CD4-positive, alpha-beta T cell (primary cell): ENCODE measurements at places on chromosomes 3 and 15.

- DNase-seq, result no peak
These were observed 28.1 kb downstream of the ERICH6 start for GRCh38 chr3:150675587-150675986.

DNA sequence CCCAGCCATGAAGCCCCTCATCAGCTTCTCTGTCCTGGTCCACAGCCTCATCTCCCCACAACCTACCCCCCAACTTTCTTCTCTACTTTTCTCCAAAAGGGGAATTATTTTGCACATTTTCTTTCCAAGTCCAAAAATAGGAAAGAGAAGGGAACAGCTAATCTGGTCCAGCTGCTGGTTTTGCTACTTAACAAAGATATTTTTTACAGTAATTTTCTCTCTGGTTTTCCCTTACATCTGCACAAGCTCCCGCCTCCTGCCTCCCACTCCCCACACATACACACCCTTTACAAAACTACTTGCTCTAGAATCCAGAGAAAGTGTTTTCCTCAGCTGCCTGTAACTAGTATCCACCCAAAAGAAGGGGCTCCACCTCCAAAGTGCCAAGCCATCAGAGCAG lies 177.2 kb downstream of the POLR2M start:
- DNase-seq, result no peak

DNA sequence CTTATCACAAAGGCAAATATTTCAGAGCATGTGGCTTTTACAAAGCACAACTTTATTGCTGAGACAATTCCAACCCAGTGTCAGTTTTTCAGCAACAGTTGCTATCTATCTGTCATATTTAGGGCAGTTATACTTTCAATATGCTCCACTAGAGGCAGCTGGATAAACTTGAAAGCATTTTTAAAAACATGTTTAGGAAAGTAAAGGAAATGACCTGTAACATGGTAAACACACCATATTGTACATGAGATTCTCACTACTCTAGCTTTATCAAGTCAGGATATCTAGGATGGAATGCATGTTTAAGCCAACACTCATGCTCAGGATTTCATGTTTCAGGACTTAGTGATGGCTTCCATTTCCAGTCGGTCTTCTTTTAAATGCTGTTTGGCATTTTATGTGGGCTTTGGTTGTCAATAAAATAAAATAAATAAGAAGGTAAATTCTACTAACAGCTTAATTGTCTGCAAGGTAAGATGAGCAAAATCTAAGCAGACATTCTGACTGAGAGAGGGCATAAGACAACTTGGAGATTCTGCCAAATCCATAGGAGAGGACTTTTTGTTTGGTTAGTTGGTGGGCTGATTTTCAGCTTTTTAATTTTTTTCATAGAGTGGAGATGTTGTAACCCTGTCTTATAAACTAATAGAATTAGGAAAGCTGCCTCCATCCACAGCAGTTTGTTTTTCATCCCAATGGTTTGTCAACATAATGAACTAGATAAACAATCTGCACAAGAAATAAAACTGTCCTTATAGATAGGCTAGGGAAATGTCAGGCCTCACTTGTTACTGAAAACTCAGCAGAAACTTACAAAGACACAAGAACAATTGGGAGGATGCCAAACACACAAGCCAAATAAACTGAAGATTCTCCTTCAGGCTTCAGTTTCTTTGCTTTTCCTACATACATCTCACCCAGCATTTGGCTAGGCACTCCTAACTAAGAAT lies 63.4 kb upstream of the CPB1 start:
- DNase-seq, result no peak

DNA sequence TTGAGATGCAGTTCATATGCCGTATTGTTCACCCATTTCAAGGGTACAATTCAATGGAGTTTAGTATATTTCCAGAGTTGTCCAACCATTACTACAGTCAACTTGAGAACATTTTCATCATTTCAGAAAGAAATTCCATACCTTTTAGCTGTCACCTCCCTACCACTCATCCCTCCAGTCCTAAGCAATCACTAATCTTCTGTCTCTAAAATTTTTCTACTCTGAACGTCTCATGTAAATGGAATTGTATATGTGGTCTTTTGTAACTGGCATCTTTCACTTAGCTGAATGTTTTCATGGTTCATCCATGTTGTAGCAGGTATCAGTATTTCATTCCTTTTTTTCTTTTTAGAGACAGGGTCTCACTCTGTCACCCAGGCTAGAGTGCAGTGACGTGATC lies 51.1 kb downstream of the CMTM7 start:
- DNase-seq, result no peak
